ENCODE measurements at places on chromosomes 12 and 14.
A peak's percentile ranks its signal among the peaks of the same experiment; 100 is the strongest.

DNA sequence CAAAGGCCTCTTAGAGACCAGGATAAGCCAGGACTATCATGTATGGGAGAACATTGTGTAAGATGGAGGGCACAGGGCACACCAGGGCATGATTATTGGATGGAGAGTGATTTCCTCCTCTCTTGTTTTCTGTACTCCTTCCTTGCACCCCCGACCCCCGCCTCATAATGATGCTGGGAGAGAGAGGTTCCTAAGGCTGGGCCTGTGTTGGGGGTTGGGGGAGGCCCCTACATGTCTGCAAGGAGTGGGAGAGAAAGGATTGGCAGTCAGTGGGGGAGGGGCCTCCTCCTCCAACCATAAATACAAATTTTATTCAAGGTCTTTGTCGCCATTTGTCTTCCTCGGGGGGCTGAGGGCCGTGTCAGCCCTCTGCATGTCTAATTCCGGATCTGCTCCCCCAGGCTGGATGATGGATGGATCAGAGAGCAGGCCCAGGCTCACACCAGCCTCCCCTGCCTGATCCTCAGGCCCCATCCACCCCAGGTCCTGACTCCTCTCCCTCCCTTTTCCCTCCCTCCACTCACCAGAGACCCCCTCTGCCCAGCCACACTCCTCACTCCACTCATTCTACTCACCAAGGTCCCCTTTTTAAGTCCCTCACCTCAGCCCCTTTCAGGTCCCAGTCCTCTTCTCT lies 2.0 kb upstream of the C1QL4 start:
- DNase-seq: no peak

DNA sequence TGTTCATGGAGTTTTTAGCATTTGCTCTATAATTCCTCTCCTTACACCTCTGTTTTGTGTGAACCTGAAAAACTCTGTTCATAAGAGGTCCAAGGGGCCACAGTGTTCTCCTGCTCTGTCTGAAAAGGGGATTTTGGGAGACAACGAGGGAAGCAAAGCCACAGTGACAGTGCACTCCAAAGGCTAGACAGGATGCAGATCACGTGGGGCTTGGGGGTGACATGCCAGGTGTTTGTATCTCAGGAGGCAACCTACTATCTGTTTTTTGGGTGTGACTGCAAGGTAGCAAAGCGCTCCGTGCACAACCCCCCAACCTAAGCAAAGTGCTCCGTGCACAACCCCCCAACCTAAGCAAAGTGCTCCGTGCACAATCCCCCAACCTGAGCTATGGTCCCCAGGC lies 5.1 kb upstream of the CHD4 start:
- DNase-seq: no peak

DNA sequence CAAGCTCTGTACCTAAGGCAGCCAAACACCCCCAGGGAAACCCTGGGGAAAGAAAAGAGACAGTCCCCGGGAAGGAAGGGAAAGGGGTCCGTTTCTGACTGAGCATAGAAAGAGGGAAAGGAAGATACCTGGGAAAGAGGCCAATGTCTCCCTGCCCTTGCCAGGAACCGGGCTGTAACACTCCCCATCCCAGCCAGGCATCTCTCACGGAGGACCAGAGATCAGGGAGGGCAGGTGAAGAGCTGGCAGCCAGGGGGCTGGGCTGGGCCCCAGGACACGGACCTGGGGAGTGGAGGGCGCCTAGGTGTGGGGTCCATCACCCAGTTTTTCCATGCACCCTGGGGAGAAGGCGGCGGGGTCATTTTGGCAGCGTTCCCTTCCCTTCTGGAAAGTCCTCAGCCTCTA lies 18.9 kb upstream of the PLEKHH1 start:
- no peak for DNase-seq

DNA sequence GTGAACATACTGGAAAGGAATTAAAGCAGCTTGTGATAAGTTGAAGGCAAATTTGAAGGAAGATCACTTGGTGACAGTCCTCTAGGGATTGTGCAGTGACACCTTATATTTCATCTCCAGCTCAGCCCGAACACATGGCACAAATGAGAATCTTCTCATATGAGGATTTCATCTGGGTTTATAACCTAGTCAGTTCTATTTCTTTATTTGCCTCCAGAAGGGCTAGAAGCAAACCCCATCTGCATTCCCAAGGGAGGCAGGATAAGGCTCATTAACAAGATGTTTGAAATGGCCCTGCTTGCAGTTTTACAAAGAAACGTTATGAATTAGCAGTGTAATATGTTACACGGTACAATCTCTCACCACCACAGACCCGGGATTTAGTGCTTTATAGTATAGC lies 90.7 kb upstream of the KRR1 start:
- no peak for DNase-seq

DNA sequence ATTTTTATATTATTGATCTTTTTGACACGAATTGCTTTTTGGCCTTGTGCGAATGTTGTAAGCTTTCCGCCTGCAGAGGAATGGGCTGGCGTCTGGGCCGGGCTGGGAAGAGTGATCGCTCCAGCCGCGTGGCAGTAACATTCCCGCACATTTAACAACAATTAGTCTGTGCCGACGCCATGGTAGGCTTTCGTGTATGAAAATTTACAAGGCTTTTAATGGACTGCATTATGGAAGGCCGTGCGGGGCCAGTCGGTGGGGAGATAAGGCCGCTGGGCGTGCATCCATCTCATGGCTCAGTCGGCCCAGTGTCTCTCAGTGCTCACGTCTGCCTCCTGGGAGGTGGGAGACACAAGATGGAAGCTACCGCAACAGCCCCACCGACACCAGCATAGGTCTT lies 142.2 kb downstream of the PHETA1 start:
- DNase-seq: no peak

DNA sequence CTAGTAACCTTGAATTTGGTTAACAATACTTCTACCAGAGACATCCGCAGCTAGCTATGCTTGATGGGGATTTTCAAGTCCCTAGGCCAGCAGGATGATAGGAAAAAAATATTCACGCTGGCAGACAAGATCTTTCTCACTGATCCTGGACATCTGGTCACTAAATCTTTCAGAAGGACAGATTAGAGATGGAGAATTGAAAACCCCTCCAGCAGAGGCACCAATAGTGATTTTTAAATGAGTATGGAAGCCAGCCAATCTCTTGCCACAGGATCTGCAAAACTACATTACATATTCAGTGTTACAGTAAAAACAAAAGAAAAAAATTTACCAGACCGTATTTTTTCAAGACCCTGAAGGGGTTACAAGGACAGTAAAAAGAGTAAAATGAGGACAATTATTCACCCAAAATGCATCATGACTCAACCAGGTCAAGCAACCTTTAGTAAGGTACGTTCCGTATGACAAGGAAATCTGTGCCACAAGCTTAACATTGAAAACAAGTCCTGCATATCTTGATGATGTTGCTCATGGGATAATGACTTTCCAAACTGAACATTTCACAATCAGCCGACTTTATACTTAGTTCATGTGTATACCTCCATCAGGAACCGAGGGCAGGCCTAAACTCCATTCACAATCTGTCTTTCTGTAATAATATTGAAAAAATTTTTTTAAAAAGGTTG lies 239.5 kb downstream of the GXYLT1 start:
- no peak for DNase-seq

DNA sequence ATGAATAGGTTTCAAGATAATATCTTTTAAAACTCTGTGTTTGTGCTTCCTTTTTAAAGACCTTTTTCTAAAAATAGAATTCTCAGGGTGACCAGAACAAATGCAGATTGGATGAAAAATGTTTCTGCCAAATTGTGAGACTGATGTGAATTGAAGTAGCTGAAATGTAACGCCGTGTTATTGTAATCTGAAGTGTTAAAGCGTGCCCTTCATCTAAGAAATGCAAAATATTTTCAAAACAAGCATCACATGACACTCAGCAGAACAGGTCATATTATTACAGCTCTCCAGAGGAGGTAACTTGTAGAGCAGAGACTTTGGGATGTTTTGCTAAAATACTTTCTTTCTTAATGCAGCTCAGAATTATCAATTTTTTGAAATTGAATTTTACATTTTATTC lies 90.0 kb upstream of the PLEKHA5 start:
- DNase-seq: no peak

DNA sequence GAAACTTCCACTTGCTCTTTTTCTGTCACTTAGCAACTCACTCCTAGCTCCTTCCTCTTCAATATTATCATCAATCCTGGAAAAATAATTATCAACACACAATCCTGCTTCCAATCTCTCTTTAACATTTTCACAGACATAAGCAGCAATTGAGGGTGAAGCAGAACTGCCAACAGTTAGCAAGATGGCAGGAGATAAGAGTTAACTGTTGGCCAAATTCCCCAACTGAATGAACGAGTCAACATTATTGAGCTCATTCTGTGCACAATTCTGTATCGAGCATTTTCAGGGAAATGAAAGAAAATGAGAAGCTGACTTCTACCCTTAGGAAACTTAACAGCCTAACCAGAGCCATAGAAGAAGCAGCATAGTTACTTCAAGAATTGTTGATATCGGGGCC lies 152.0 kb downstream of the KCNA5 start:
- DNase-seq: no peak

DNA sequence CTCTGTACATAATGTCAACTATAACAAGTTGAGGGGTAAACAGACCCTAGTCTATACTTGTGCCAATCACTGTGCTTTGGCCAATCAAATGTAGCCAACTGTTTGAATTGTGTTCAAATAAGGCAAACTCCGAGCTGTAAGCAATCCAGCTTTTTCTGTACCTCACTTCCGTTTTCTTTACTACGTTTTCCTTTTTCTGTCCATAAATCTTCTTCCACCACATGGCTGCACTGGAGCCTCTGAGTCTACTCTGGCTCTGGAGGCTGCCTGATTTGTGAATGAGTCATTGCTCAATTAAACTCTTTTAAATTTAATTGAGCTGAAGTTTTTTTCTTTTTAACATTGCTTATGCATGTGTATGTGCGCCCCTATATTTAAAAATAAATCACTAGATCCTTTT lies 29.7 kb downstream of the CLEC1A start:
- DNase-seq: no peak

GRCh38 chr12:47818467-47819137 lies 1.1 kb downstream of the HDAC7 start:
- no peak for DNase-seq

DNA sequence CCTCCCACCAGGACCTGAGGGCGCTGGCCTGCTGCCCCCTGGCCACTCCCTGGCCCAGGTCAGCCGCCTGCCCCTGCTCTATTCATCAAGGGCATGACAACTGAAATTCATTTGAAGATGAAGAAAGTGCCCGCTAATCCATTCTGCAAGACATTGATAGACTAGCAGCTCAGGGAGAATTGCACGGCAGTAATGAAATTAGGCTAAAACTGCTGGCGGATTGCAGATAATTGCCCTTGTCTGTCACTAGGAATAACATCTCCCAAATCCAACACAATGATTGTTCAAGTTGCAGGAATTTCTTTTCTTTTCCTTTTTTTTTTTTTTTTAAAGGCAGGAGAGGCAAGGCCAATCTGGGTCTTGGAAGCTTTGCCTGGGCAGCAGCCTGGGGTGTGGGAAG lies 44.5 kb downstream of the MVK start:
- DNase-seq: no peak

- DNase-seq: no peak
Observed at GRCh38 chr14:63727231-63727735, 582 bp downstream of the SGPP1 start.

DNA sequence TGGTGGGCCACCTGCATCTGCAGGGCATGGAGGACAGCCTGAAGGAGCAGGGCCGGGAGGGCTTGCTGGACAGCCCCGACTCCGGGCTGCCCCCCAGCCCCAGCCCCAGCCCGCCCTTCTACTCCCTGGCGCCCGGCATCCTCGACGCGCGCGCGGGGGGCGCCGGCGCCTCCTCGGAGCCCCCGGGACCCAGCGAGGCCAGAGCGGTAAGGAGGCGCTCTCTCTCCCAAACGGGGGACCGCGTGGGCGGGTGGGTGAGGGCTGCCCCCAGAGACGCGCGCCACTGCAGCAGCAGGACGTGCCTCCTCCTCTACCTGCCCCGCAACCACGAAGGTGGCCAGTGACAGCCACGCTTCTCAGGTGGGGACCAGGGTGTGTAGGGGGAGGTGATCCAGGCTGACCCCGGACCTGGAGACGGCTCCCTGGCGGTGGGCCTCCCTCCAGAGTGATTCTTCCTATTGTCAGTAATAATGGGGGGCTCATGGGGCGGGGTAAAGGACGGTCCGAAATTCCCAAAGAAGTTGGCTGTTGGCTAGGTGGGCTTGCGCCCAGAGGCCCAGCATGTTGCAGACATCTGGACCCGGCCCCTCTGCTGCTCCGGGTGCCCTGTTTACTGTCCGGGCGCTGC lies 652 bp downstream of the RFLNA start:
- no peak for DNase-seq

GRCh38 chr12:71415336-71416231 lies 24.0 kb upstream of the LGR5 start:
- DNase-seq: peak; percentile 15

DNA sequence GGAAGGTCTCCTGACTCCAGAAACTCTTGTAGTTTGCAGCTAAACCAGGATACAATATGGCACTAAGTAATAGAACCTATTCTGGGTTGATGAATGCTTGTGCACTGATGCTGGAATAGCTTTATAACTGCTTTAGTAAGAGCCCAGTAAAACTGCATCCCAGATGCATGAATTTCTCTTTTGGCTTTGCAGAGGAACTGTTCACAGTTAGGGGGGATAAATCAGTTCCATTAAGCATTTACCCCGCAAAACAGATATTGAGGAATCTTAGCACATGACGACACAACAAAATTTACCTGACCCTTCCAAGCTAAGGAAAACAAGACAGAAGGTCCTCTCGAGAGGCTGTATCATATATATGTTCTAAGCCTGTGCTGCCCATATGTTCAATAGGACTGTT lies 457.4 kb downstream of the FOXG1 start:
- DNase-seq: no peak

DNA sequence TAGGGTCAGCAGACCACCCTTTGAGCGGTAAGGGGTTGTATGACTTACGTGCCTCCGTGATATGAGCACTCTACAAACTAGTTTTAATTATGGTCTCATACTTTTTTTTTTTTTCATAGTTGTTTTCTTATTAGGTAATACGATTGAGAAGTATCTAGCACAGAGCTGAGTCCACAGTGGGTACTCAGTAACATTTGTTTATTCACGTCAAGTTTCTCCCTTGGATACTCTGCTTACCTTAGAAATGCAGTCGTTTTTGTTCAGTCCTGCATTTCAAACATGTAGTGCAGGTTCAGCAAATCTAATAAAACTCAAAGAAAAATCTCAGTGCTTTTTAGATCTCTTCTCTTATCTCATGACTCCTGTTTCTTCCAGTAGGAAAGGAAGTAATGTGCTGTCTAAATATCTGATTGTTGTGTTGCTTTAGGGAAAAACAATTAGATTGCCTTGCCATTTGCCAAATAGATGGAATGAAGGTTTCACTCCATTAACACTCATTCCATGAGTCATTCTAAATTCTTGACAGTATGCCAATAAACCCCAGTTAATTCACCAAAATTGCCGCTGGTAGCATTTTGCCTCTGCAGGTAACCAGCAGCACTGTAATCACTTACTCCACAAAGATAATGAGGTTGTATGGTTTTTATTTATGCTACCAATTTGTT lies 118.9 kb downstream of the PTCSC3 start:
- DNase-seq: no peak

Data from activated T-cell treated with anti-CD3 and anti-CD28 coated beads for 4 hours (primary cell).